ENCODE measurements at places on chromosomes 7 and 10. TPM values are rescaled to one million over a fixed set of nuclear protein-coding genes. Genes with fewer than 3 reads are reported as not detected.
A peak's percentile ranks its signal among the peaks of the same experiment; 100 is the strongest.

DNA sequence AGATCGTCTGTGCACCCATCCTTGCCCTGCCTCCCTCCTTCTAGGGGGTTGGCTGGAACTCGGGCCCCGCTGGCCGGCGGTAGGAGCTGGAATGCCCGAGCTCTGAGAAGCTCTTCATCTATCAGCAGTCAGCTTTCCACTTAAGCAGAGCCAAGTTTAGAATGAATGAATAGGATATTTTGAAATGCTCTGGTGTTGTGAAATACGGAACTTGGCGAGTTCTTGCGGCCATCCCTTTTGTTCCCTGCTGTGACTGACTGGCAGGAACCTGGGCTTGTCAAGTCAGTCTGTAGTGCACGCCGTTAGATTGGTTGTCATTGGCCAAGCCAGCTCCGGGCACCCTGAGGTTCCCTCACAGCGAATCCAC is 33.3 kb downstream of the FOXK1 start:
- DNase-seq = no peak

DNA sequence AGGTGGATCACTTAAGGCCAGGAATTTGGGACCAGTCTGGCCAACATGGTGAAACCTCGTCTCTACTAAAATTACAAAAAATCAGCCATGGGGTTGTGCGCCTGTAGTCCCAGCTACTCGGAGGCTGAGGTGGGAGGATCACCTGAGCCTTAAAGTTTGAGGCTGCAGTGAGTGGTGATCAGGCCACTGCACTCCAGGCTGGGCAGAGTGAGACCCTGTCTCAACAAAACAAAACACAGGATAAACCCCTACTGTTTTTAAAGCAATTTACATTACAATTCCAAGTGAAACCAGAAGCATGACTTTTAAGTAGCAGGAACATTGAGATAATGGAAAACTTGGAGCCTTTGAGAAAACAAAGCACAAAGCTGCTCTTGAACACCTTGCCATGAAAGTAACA is 92.4 kb upstream of the BTBD16 start:
- DNase-seq = no peak

GRCh38 chr10:132626019-132626760 is 88.6 kb downstream of the INPP5A start:
- no peak for DNase-seq

DNA sequence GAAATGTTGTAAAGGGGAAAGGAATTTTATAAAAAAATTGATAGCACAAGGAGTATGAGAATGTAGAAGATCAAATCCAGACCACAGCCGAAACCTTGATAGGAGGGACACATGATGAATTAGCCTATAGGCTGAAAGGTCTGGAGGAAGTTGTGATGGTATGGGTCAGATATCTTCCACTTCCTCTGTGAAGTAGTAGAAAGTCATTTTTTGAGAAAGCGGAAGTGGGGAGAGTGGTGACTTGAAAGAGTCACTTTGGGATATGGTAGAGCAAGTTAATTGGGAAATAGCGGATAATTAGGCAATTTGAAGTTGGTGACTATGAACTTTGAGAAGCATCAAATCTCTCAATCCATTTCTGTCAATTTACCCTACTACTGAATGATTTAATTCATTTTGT is 99.4 kb downstream of the GRM8 start:
- DNase-seq = no peak

GRCh38 chr7:10939237-10939910 is 34.3 kb upstream of the PHF14 start:
- DNase-seq = peak; percentile 4

- no peak for DNase-seq
Measured at GRCh38 chr10:76356557-76356956, 925.1 kb downstream of the LRMDA start.

The MET gene
- 0.16 TPM for total RNA-seq

DNA sequence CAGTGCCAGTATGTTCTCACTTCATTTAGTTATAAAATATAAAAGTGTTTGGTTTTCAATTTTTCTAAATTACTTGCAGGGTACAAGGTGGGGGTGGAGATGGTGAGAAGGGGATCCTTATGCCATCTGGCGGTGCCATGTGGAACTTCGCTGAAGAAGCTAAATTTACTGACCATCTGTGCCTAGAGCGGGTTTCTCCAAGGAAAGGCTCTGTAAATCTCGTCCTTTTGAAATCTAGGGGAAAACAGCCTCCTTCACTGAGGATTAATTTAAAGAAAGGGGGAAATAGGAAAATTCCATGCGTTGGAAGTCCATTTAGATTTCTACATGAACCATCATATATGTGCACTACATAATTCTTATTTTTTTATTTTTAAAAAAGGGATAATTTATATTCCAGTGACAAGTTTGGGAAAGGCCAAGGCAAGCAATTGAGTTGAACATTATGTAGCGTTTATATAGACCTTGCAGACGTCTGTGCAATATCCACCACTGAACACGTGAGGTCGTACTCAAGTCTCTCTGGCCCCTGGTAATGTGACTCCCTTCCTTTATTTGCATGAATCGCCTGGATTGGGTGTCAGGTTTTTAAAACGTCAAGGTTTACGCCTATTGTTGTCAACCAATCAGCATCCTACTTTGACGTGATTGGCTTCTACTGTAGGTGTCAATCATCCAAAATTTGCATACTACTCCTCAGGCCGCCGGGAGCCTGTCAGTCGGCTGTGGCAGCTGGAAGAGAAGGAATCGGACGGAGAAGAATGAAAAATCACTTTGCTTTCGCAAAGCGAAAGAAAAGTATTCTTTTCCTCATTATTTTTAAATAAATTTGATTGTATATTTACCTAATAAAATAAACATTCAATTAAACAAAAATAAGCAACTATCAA is 297.1 kb upstream of the NFE2L3 start:
- peak; percentile 71 for DNase-seq

The PLPP4 gene
- not detected for total RNA-seq

GRCh38 chr7:68334216-68334615 is 1264.1 kb upstream of the AUTS2 start:
- no peak for DNase-seq

The CREB5 gene
- total RNA-seq = 1.5 TPM

GRCh38 chr7:117661328-117661727 is 181.5 kb downstream of the CFTR start:
- DNase-seq = no peak

The ANKRD30A gene
- not detected for total RNA-seq

DNA sequence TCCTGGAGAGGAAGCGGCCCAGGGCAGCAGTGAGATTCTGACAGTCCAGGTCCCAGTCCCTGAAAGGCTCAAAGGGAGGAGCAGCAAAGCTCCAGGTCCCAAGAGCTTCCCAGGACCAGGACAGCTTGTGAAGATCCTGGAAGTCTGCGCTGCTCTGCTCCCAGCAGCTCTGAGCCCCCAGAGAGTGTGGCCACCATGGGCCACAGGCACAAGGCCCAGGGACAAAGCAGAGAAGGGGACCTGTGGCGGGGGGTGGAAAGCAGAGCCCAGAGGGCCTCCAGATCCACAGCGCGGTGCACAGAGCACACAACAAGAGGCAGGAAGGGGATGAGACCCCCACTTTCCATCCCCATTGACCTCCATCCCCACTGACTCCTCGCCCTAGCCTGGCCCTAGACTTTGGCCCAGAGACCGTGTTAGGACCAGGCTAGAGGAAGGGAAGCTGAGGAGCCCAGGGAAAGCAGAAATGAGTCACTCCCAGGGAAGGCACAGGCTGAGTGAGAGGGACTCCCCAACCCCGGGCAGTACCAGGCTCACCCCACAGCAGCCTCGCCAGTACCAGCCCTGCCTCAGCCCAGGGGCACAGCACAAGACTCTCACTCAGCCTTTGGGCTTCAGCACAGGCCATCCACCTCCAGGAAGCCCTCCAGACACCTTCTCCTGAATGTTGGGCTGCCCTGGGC is 75.5 kb downstream of the GRID1 start:
- no peak for DNase-seq

DNA sequence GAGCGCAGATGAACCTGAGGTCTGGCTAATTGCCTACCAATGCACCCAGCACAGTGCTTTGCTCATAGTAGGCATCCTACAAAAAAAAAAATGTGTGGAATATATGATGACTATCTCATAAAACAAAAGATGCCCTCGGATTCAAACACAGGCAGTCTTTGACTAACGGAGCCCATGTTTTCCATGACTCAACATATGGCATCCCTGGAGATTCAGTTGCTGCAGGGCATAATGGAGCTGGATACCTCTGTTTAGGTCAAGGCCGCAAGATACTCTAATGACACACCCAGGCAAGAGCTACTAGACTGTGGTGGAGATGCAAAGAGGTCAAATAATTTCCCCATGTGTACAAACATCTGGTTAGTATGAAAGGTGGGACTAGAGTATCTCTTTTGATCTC is 16.3 kb downstream of the CUBN start:
- no peak for DNase-seq

GRCh38 chr7:154353355-154353767 is 301.2 kb downstream of the DPP6 start:
- no peak for DNase-seq

DNA sequence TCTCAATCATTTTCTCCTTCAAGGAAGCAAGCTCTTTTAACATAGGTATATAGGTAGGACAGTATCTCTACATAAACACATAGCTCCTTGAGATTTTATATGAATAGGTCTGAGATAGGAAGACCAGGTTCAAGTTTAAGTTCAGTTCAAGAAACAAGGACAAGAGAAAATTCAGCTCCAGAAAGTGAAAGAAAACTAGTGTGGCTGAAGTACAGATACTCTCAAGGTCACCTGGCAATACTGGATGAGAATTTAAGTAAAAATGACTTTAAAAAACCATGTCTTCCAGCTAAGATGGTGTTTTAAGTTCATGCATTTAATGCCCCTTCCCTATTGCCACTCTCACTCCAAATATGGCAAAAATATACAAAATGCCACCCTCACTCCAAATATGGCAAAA is 91.3 kb downstream of the OSBPL3 start:
- no peak for DNase-seq

GRCh38 chr7:42457663-42458062 is 220.7 kb upstream of the GLI3 start:
- DNase-seq = no peak

DNA sequence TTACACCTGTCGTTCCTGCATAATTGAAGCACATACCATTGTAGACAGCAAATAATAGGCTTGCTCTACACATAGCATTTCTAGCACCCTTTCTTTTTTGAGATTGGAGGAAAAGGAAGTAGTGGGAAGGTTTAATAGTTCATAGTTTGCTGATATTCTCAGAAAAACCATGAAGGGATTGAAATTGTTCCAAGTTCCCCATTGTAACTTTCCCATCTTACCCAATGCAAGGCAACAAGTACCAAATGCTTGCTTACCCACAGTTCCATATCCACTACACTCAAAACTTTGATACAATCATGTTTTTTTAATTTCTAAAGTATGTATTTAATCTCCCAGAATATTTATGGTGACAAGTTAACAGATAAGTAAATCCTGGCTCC is 13.8 kb downstream of the CYP3A5 start:
- DNase-seq = no peak

DNA sequence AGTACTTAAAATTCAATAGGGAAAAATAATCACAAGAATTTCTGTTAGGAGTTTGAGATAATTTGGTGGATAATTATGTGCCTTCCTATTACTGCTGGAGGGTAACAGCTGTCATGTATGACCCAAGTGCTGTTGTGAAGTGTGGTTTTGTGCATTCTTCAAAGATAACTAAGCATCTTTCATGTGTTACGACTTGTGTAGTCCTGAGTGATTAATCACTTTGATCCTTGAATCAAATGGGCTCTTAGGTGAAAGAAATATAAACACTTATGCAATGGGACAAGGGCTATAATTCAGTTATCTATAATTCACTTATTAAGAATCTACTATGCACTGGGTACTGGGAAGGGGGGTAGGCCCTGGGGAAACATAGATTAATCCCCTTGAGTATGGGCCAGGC is 89.0 kb downstream of the CH25H start:
- no peak for DNase-seq

DNA sequence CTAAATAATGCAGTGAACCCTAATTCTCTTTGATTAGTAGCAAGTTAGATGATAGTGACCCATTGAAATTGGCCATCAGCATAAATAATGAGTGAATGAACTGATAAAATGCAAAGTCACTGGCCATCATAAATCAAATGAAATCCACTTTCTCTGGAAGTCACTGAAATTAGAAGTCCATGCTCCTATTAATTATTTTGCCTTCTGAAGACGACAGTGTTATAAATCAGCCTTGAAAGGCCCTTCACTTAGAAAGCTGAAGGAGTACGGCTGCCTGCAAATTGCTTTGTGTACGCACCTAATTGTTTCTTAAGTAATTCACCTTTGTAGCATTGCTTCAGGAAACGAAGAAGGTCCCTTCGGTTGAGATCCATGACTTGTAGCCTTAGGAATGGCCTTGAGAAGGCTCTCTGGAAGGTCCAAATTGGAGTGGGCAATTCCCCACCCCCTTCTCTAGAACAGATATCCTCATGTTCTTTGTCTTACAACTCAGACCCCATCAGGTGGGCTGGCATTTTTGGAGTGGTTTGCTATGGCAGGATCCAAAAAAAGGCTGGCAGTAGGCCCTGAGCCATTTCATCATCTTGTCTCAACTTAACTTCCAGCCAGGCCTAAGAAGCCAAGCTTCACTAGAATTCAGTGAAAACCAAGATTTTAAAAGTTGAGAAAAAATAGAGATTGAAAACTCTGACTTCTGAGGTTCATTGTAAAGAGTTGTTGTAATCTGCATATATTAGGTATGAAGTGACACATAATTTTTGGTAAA is 420.3 kb downstream of the LRMDA start:
- DNase-seq = no peak

- no peak for DNase-seq
Measured at GRCh38 chr10:67921065-67921464, 36.6 kb downstream of the SIRT1 start.

GRCh38 chr7:36100226-36100625 is 52.8 kb upstream of the EEPD1 start:
- no peak for DNase-seq

DNA sequence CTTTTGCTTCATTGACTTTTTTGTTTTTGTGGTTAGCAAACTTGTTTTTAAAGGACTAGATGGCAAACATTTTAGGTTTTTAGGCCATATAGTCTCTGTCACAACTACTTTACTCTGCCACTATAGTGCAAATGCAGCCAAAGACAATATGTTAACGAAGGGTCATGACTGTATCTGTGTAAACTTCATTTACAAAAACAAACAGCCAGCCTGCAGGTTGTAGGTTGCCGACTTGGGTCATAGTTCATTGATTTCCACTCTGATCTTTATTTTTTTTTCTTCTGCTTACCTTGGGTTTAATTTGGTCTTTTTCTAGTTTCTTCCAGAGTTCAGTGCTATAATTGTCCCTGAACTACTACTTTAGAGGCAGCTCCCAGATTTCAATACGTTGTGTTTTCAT is 120.0 kb downstream of the ARHGAP22 start:
- DNase-seq = no peak

The STK31 gene
- 0.20 TPM for total RNA-seq

- DNase-seq = no peak
Measured at GRCh38 chr7:67955061-67955460, 958.4 kb downstream of the TYW1 start.

- DNase-seq = no peak
Measured at GRCh38 chr7:118418433-118418832, 193.9 kb downstream of the ANKRD7 start.

The UROS gene
- total RNA-seq = 30.9 TPM

GRCh38 chr10:70074165-70074564 is 21.5 kb downstream of the MACROH2A2 start:
- no peak for DNase-seq

GRCh38 chr10:84845628-84846261 is 517.4 kb downstream of the CCSER2 start:
- peak; percentile 7 for DNase-seq

All from activated CD8-positive, alpha-beta T cell treated with anti-CD3 and anti-CD28 coated beads for 36 hours (primary cell).